Left colon (tissue), 2 donors: ENCODE measurements at places on chromosomes 2 and 18.
A peak's percentile ranks its signal among the peaks of the same experiment; 100 is the strongest.

- no peak for DNase-seq
Measured at GRCh38 chr18:52615943-52616342, 275.9 kb downstream of the DCC start.

DNA sequence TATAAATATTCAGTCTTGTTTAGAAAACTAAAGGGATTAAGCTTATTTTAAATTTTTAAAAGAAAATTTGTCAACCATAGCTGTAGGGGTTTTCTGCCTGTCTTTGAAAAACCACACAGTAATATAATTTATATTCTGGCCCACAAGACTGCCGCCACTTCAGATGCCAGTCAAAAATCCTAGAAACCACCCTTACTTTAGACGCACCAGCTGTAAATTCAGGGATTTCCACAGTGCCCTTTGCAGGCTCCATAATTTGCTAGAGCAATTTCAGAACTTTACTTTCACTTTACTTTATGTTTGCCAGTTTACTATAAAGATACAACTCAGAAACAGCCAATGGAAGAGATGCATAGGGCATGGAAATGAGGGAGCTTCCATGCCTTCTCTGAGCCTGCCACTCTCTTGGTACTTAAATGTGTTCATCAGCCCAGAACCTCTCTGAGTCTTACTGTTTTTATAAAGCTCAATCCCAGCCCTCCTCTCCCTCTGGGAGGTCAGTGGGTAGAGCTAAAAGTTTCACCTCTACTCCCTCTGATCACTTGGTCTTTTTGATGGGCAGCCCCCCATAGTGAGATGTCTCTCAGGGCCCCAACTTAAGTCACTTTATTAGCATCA is 63.3 kb downstream of the KYNU start:
- DNase-seq = no peak

- no peak for DNase-seq
Measured at GRCh38 chr18:11943551-11943950, 35.4 kb upstream of the MPPE1 start.

- DNase-seq = no peak
Measured at GRCh38 chr2:75775311-75775823, 64.7 kb upstream of the GCFC2 start.

- no peak for DNase-seq
Measured at GRCh38 chr18:44321868-44322590, 358.7 kb upstream of the SETBP1 start.

DNA sequence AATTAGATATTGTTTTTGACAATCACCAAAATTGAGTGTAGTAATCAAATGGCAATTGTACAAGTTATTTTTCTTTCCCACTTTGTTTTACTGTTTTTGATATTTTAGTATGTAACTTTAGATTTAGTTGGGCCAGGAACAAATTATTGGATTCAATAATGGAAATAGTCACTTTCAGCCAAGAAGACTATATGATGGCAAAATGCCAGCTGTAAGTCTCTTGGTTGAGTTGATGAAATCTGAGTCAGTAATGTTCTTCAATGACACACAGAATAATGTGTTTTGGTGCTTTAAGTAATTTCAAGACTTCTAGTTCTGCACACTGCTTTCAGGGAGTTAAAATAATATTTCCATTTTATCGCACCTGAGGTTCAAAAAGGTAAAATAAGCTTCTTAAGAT is 2022.0 kb upstream of the CELF4 start:
- DNase-seq = no peak

- no peak for DNase-seq
Measured at GRCh38 chr2:127909019-127909418, 23.3 kb upstream of the AMMECR1L start.

DNA sequence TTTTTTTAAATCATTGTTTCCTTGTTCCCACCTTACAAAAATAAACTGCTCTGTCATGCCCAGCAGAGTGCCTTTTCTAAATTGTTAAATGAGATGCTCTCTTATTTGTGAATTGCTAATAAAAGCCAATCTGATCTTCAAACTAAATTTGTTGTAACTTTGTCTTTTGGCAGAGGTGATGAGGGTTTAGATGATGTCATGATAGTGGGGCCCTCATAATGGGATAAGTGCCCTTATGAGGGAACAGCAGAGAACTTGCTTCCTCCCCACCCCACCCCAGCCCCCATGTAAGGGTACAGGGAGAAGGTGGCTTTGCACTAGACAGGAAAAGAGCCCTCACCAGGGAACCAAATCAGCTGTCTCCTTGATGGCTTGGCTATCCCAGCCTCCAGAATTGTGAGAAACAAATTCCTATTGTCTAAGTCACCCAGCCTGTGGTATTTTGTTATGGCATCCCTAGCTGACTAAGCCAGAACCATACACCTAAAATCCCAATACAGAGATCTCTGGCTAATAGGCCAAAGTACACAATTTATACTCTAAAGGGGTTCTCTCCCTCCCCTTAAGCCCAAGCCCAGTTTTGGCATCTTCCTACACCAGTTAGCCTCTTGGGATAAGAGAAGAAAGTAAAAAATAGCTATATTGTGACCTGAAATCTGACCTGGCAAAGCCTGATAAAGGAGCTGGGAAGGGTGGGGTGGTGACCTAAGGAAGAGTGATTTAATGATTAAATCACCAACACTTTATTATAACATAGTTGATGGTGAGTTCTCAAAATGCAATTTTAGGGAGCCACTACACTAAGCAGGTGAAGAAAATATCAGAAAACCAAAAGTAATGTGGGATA is 40.3 kb upstream of the HNRNPA3 start:
- DNase-seq = no peak

DNA sequence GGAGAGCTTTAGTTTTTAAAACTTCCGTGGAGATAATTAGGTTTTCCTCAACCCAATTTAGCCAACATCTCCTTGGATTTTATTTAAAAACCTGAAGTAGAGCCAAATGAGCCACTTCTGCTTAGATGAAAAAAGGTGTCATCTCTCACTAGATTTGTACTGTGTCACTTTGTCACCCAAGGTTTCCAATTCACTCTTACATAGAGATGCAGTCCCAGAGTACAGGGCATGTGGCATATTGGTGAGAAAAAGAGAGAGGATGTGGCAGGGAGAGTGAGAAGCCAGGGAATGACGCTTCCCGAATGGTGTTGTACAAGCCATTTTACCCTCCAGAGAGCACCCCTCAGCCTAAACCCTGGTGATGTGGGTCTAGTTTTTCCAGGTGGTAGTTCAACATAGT is 44.4 kb upstream of the CTLA4 start:
- no peak for DNase-seq

- no peak for DNase-seq
Measured at GRCh38 chr2:196500686-196501431, 138.7 kb upstream of the CCDC150 start.

- DNase-seq = no peak
Measured at GRCh38 chr2:137179542-137179941, 414.2 kb downstream of the THSD7B start.

DNA sequence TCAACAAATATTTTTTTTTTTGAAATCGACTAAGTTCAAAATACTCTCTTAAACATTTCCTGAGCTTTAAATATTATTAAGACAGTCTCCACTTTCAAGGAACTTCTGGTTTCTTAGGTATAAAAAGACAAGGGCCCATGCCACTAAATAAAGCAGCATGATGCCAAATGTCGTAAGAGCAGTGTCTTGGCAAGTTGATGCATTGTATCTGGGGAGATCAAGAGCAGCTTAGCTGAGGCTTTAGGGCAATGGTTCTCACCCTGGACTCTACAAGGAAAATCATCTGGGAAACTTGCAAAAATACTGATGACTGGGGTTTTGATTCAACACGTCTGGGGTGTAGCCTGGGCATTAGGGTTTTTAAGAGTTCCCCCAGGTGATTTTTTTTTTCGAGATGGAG is 41.3 kb downstream of the COL4A3 start:
- DNase-seq = no peak

DNA sequence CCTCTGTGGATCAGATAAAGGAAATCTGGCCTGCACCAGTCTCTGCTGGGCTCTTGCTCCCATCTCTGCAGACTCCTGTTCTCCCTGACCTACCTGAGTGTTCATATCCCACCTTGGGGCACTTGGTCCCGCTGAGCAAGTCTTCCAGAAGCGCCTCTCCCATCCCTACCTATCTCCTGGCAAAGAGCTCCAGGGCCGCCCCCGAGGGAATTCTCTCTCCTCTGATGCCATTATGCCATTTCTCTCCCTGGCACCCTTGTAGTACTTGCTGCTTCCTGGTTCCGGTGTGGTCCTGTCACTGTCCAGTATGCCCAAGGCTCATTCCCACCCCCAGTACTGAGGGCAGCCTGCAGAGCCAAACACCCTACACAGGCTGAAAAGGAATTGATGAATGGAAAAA is 99.8 kb downstream of the KLHL29 start:
- no peak for DNase-seq

GRCh38 chr18:79585395-79586370 is 93.9 kb upstream of the CTDP1 start:
- peak; percentile 16 for DNase-seq

- DNase-seq = no peak
Measured at GRCh38 chr2:2018713-2019410, 274.5 kb upstream of the PXDN start.

- DNase-seq = no peak
Measured at GRCh38 chr2:233245406-233245805, 6.1 kb upstream of the ATG16L1 start.

GRCh38 chr2:86677816-86678215 is 42.3 kb upstream of the RMND5A start:
- DNase-seq = no peak

DNA sequence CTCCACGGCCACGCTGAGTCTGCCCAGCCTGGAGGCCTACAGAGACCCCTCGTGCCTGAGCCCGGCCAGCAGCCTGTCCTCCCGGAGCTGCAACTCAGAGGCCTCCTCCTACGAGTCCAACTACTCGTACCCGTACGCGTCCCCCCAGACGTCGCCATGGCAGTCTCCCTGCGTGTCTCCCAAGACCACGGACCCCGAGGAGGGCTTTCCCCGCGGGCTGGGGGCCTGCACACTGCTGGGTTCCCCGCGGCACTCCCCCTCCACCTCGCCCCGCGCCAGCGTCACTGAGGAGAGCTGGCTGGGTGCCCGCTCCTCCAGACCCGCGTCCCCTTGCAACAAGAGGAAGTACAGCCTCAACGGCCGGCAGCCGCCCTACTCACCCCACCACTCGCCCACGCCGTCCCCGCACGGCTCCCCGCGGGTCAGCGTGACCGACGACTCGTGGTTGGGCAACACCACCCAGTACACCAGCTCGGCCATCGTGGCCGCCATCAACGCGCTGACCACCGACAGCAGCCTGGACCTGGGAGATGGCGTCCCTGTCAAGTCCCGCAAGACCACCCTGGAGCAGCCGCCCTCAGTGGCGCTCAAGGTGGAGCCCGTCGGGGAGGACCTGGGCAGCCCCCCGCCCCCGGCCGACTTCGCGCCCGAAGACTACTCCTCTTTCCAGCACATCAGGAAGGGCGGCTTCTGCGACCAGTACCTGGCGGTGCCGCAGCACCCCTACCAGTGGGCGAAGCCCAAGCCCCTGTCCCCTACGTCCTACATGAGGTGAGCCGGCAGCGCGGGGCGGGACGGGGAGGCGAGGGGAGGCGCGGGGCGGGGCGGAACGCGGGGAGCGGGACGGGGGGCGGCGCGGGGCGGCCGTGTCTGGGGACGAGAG is 15.2 kb downstream of the NFATC1 start:
- no peak for DNase-seq

GRCh38 chr2:130744287-130745117 is 10.8 kb upstream of the AMER3 start:
- DNase-seq = peak; percentile 49

DNA sequence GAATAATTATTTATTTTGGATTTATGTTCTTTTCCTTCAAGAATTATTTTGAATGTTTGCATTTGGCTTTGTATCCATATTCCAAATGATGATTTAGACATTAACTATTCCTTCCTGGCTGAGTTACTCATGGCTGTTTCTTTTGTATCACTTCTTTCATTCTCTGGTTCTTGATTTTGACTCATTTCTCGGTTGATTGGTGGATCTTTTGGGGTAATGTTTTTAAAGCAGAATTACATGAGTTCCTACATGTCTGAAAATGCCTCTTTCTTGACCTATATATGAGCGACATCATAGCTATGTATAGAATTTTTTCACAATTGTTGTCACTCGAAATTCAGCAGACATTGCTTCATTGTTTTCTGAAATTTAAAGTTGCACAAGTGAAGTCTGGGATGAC is 39.5 kb downstream of the CYP26B1 start:
- no peak for DNase-seq

- DNase-seq = no peak
Measured at GRCh38 chr2:33040541-33040940, 93.8 kb downstream of the LTBP1 start.

DNA sequence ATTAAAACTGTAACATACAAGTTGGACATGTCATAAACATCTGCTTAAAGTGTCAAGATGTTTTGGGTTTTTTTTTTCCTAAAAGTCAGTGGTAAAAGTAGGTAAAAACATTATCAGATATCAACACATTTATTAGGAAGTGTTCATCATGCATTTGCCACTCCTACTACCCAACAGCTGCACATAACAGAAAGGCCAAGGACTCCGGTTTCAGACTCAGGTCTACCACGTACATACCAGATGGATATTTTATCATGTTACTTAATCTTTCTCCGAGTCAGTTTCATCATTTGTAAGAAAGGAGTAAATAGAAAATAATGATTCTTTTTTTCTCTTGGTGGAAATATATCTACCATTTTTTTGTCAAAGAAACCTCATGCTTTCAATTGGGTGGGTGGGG is 192.3 kb downstream of the UBE2E3 start:
- DNase-seq = no peak

DNA sequence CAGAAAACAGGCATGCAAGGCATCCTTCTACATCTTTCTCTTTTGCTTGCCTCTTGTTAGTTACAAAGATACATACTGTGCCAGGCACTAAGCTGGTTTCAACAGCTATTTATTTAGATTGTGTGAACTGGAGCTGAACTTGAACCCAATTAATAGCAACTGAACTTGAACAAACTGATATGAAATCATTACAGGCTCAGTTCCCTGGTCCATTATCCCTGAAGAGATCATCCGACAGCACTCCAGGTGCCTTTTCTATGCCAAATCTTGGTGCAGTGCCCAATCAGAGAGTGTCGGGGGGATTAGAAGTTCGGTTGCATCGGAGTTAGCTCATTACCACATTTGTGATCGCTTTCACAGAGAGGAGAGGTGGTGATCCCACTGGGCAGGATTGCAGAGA is 477.6 kb downstream of the PARD3B start:
- no peak for DNase-seq

- no peak for DNase-seq
Measured at GRCh38 chr2:20153131-20153851, 71.6 kb downstream of the SDC1 start.

GRCh38 chr2:84443477-84443876 is 15.6 kb downstream of the SUCLG1 start:
- no peak for DNase-seq

- peak; percentile 58 for DNase-seq
Measured at GRCh38 chr18:3248658-3249359, 1.2 kb downstream of the MYL12A start.

DNA sequence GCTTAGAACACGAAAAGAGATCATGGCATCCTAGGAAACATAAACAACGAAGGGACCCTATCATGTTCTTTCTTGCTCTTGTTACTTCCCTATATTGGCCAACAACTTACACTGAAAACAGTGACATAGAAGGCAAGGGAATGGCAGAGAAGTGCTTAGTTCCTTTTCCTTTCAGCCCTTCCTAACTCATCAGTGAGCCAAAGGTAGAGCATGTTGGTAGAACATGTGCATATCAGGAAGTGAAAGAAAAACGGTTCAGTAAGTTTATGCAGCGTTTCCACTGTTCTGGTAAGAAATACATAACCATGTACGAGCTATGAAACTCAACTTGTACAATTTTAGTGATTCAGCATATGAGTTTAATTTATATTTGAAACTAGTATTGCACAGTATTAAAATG is 21.7 kb downstream of the AKAIN1 start:
- no peak for DNase-seq
